ENCODE measurements at places on chromosomes 1 and 21.

- no peak overlapping the region for H3K27ac ChIP-seq
- no peaks in the 10 kb centered on the region for H3K27me3 ChIP-seq
- no peak overlapping the region for H3K4me3 ChIP-seq
- H3K36me3 ChIP-seq: no peaks in the 10 kb centered on the region
- no peak for DNase-seq
These were observed 24.0 kb upstream of the VASH2 start for GRCh38 chr1:212926372-212926771.

GRCh38 chr1:211326528-211327345, at the start of gene TRAF5:
TSS of gene TRAF5 (plus strand) at chr1:211326833. CDS start at chr1:211353240, 26,407 bp downstream.
- peak; percentile 79 for DNase-seq
- peaks cover 25% of the 10 kb centered on the region for H3K27me3 ChIP-seq
- no peaks in the 10 kb centered on the region for H3K36me3 ChIP-seq
- H3K4me3 ChIP-seq: peak within 1 kb of the TSS; percentile 80
- no peak within 1 kb of the TSS for H3K27ac ChIP-seq

DNA sequence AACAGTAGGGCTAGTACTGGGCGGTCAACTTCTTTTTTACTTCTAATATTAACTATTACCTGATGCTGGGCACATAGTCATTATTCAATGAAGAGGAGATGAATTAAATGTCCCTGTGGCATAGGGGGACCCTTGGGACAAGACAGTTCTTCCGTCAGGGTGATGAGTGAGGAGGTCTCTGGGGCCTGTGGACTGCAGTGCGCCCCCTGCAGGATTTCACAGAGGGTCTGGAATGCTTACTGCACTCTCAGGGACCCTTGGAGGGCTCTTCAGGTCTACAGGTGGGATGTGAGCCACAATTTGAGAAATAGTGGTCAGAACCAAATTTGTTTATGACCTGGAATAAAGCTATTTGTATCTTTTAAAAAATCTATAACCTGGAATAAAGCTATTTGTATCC, 149.4 kb downstream of the FAM78B start:
- H3K4me3 ChIP-seq: no peak overlapping the region
- H3K27me3 ChIP-seq: peaks cover 13% of the 10 kb centered on the region
- peaks cover 4% of the 10 kb centered on the region for H3K4me1 ChIP-seq

DNA sequence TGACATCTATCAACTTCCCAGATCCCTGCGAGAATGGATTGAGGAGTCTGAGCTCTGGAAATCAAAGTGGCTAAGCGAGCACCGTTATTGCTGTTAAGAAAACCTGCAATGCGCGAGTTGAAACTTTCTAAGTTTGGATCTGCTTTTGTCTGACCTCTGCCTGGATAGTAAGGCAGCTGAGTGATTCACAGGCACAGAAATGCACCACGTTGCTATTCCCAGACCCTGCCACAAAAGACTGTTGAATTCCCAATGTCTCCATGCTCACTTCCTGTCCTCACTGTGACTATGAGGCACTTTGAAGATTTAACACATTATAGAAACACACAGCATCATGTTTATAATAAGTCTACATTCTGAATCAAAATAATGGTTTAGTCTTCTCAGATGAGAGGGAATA, 27.1 kb upstream of the CNIH3 start:
- no peaks in the 10 kb centered on the region for H3K36me3 ChIP-seq
- no peak overlapping the region for H3K4me3 ChIP-seq
- no peaks in the 10 kb centered on the region for H3K27me3 ChIP-seq
- H3K27ac ChIP-seq: peak overlapping the region; percentile 69

GRCh38 chr1:159171254-159171687, at the start of gene CADM3:
TSS of gene CADM3 (plus strand) at chr1:159171615. CDS start at chr1:159171766, 151 bp downstream.
- DNase-seq: peak; percentile 83
- H3K4me3 ChIP-seq: peak within 1 kb of the TSS; percentile 97
- H3K4me1 ChIP-seq: peaks cover 14% of the 10 kb centered on the region
- no peaks in the 10 kb centered on the region for H3K27me3 ChIP-seq
- H3K27ac ChIP-seq: no peak within 1 kb of the TSS
- no peaks in the 10 kb centered on the region for H3K36me3 ChIP-seq

- H3K4me1 ChIP-seq: no peaks in the 10 kb centered on the region
- H3K4me3 ChIP-seq: no peak overlapping the region
- H3K27ac ChIP-seq: no peak overlapping the region
- no peaks in the 10 kb centered on the region for H3K27me3 ChIP-seq
- DNase-seq: no peak
- no peaks in the 10 kb centered on the region for H3K36me3 ChIP-seq
These were observed 51.2 kb downstream of the BEND5 start for GRCh38 chr1:48725341-48726046.

- H3K4me1 ChIP-seq: no peaks in the 10 kb centered on the region
- no peaks in the 10 kb centered on the region for H3K27me3 ChIP-seq
- DNase-seq: no peak
- no peak overlapping the region for H3K27ac ChIP-seq
- H3K36me3 ChIP-seq: no peaks in the 10 kb centered on the region
These were observed 15.4 kb upstream of the PTTG1IP start for GRCh38 chr21:44888581-44889550.

- no peak for DNase-seq
- H3K27ac ChIP-seq: no peak overlapping the region
- H3K4me1 ChIP-seq: no peaks in the 10 kb centered on the region
- no peaks in the 10 kb centered on the region for H3K27me3 ChIP-seq
- H3K36me3 ChIP-seq: no peaks in the 10 kb centered on the region
These were observed 49.6 kb downstream of the HSF2BP start for GRCh38 chr21:43609501-43610340.

- no peak overlapping the region for H3K27ac ChIP-seq
- H3K4me3 ChIP-seq: no peak overlapping the region
- no peaks in the 10 kb centered on the region for H3K27me3 ChIP-seq
- no peak for DNase-seq
These were observed 10.6 kb downstream of the KANK4 start for GRCh38 chr1:62308606-62309005.

- H3K4me3 ChIP-seq: no peak overlapping the region
- H3K36me3 ChIP-seq: no peaks in the 10 kb centered on the region
- no peaks in the 10 kb centered on the region for H3K4me1 ChIP-seq
These were observed 1570.6 kb downstream of the BRINP3 start for GRCh38 chr1:188906921-188907641.

DNA sequence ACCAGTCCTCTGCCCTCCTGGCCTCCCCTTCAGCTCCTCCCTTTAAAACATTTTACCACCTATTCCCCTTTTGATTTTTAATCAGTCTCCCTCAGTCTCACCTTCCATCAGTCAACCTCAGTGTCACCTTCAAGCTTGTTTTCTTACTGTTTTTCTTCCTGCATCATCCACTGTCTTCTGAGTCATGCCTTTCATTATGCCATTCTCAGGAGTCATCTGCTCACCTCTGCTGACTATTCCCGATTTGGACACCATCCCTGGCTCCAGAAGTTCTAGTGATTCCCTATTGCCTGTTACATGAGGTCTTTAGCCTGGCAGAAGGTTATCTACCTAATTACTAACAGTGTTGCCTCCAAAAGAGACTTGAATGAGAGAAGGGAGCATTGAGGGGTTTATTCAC, 23.9 kb downstream of the NFASC start:
- no peak for DNase-seq
- H3K4me3 ChIP-seq: no peak overlapping the region
- no peaks in the 10 kb centered on the region for H3K4me1 ChIP-seq
- H3K36me3 ChIP-seq: no peaks in the 10 kb centered on the region
- no peaks in the 10 kb centered on the region for H3K27me3 ChIP-seq

DNA sequence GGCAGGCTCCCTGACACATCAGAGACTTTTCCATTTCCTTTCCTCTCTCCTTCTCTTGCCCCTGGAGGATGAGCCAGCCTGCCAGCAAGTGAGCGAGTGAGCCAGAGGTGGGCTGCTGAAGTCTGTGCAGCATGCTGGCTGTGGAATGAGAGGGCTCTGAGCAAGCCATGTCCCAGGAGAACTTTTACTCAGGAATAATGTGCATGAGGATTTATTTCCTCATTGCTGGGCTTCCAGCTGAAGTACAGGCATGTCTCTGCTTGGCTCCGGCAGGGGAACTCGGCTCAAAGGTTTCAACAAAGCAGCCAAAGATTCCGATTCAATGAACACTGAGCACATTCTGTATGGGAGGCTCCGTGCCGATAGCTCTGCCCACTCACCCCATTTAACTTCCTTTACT, 43.7 kb downstream of the UBIAD1 start:
- no peak for DNase-seq
- no peaks in the 10 kb centered on the region for H3K27me3 ChIP-seq
- no peaks in the 10 kb centered on the region for H3K36me3 ChIP-seq
- H3K4me3 ChIP-seq: no peak overlapping the region

GRCh38 chr1:163807331-163808049, 485.7 kb downstream of the NUF2 start:
- no peak overlapping the region for H3K27ac ChIP-seq
- H3K4me1 ChIP-seq: no peaks in the 10 kb centered on the region
- H3K27me3 ChIP-seq: no peaks in the 10 kb centered on the region
- no peak for DNase-seq
- no peak overlapping the region for H3K4me3 ChIP-seq

DNA sequence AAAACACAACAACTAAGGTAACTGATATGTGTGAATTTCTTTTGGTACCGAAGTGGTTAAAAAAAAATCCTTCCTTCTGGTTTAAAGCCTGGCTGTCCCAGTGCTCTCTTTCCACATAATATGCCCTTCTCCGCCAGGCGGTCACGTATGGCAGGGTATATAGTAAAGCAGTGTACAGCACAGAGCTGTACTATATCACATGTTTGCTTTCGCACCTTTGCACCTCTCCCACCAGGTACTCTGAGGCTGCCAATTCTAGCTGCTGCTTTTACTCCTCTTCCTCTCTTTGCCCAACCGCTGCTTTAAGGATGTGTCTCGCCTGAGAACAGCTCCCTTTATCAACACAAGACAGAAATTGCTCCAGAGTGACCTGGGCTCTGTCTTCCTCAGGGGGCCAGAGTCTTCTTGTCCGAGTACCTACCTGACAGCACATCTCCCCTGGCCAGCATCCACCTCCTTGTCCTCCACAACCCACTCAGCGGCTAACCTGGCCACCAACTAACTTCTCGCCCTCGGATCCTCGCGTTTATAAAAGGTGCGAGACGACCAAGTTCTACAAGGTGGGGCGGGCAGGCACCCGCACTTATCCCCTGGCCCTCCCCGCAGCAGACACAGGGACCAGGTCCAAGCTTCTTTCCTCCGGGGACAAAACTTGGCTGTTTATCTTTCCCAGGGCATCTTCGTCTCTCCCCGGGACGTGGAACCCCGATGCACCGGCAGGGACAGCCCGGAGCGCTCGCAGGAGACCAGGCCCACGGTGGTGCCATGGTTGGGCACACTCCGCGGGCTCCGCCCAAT, 1.6 kb downstream of the COLGALT2 start:
- H3K27ac ChIP-seq: no peak overlapping the region
- H3K4me1 ChIP-seq: peaks cover 10% of the 10 kb centered on the region

GRCh38 chr1:201383647-201384405, 6.3 kb upstream of the TNNT2 start:
- peaks cover 6% of the 10 kb centered on the region for H3K4me1 ChIP-seq
- H3K27ac ChIP-seq: no peak overlapping the region
- DNase-seq: no peak
- H3K27me3 ChIP-seq: no peaks in the 10 kb centered on the region

DNA sequence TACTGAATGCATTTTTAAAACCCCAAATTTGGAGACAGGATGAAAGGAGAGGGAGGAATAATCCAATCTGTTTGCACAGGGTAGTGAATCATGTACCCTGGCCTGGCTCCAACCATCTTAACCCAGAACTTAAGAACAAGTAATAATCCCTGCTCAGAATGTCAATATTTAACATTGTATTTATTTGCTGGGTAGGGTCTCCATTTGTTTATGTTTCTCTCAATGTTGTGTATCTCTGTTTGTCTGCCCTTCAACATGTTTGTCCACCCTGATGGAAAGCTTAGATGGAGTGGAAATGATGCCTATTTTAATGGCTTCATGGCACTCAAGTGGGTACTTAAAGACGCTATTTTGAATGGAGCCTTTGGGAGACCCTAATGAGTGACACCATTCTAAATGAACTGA, 54.4 kb upstream of the CDC42BPA start:
- no peak overlapping the region for H3K27ac ChIP-seq
- peaks cover 5% of the 10 kb centered on the region for H3K4me1 ChIP-seq
- no peaks in the 10 kb centered on the region for H3K27me3 ChIP-seq
- H3K4me3 ChIP-seq: no peak overlapping the region
- DNase-seq: no peak
- no peaks in the 10 kb centered on the region for H3K36me3 ChIP-seq

DNA sequence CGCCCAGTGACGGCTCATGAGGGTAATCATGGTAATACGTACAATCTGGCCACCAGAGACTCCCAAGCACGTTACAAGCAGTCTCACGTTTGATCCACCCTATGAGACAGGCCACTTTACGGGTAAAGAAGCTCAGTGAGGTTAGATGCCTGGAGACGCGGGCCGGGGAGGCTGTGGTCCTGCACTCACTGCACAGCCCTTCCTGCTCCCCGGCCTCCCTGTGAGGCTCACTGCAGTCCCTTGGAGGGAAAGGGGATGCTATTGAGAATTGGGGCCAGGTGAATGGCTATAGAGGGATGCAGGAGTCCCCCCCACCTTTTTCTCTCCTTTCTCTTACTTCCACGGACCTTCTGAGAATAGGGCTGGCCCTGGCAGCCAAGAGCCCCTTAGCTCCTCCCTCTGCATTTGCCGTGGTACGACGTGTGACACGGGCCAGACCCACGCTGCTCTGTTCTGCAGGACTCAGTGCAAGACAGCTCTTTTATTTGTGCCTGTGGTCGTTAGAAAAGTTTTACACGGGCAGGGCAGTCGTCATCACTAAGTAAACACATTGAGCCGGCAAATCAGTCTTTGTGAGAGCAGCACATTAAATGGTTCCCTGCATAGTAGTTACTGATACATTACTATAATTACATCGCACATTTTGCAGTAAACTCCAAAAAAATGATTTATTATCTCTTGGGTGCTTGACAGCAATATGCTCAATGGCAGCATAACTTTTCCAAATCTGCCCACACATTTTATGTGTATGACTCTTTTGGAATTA, 18.8 kb downstream of the KIF26B start:
- no peak overlapping the region for H3K4me3 ChIP-seq
- no peaks in the 10 kb centered on the region for H3K4me1 ChIP-seq
- DNase-seq: no peak
- no peaks in the 10 kb centered on the region for H3K27me3 ChIP-seq

- DNase-seq: no peak
- H3K36me3 ChIP-seq: no peaks in the 10 kb centered on the region
- no peak overlapping the region for H3K27ac ChIP-seq
- H3K4me1 ChIP-seq: no peaks in the 10 kb centered on the region
- H3K27me3 ChIP-seq: no peaks in the 10 kb centered on the region
- H3K4me3 ChIP-seq: no peak overlapping the region
These were observed 25.6 kb downstream of the OR10J5 start for GRCh38 chr1:159510229-159510541.

- no peaks in the 10 kb centered on the region for H3K27me3 ChIP-seq
- peaks cover 19% of the 10 kb centered on the region for H3K4me1 ChIP-seq
- H3K36me3 ChIP-seq: no peaks in the 10 kb centered on the region
- H3K27ac ChIP-seq: no peak overlapping the region
- DNase-seq: no peak
- no peak overlapping the region for H3K4me3 ChIP-seq
These were observed 15.7 kb upstream of the ATP13A2 start for GRCh38 chr1:17027403-17027802.

- H3K36me3 ChIP-seq: no peaks in the 10 kb centered on the region
- H3K4me1 ChIP-seq: no peaks in the 10 kb centered on the region
- H3K4me3 ChIP-seq: no peak overlapping the region
These were observed 68.1 kb upstream of the AK4 start for GRCh38 chr1:65079941-65080340.
